Activated T-cell treated with anti-CD3 and anti-CD28 coated beads, Interleukin-2, amount 50 U/mL, for 1 hour (primary cell): ENCODE measurements at places on chromosomes 2 and 18.

- DNase-seq, result no peak
Observed at GRCh38 chr18:272650-273049, 4.8 kb upstream of the THOC1 start.

- no peak for DNase-seq
Observed at GRCh38 chr2:46704041-46704440, 211.6 kb downstream of the MCFD2 start.

- no peak for DNase-seq
Observed at GRCh38 chr2:38633895-38634294, 31.2 kb upstream of the HNRNPLL start.

GRCh38 chr2:105175231-105175630 lies 66.3 kb upstream of the GPR45 start:
- DNase-seq, result no peak

DNA sequence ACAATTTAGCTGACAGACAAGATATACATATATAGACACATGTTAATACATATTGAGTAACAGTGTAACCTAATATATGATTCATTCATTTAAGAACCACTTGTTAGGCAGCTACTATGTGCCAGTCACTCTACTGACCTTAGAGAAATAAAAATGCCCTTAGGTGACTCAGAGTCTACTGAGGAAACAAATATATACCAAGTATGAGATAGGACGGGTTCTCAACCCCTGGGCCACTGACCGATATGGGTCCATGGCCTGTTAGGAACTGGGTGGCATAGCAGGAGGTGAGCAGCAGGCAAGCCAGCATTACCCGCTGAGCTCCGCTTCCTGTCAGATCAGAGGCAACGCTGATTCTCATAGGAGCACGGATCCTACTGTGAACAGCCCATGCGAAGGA lies 14.8 kb downstream of the STRN start:
- no peak for DNase-seq

GRCh38 chr2:122100346-122100745 lies 344.9 kb downstream of the TSN start:
- DNase-seq, result no peak

DNA sequence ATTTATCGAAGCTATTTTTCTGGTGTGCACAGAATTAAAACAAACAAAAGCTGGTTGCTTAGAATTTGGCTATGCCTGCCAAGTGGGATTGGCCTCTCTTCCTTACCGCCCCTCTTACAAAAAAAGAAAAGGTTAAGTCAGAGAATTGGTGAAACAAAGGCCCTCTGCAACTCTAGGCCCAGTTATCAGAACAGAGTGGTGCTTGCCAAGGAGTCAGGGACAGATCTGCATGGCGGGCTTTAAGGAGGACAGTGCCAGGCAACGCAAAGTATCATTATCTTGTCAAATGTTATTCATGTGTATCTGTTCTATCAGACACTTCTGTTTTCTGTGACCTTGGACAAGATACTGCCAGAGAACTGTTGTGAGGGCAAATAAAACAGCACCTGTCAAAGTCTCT lies 78.3 kb downstream of the TGIF1 start:
- no peak for DNase-seq

- peak; percentile 40 for DNase-seq
Observed at GRCh38 chr2:196925768-196926561, 542 bp downstream of the PGAP1 start.

GRCh38 chr18:31516437-31516836 lies 18.5 kb downstream of the DSG2 start:
- no peak for DNase-seq

GRCh38 chr2:60316381-60317033 lies 236.9 kb downstream of the BCL11A start:
- DNase-seq, result no peak

DNA sequence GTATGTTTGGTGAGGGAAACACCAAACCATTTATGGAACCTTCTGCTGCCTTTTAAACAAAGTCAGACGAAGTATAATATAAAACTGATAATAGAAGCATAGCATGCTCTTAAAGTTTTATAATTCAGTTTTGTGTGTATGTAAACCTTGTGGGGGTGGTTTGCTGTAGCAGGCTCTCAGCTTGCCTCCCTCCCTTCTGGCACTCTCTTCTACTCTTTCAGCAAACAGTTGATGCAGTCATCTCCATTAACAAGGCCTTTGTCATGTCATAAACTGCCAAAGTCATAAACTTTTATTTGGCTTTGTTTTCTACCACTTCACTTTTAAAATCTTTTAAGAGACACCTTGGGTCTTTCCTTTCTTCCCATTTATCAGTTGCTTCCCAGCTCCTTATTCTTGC lies 448.2 kb upstream of the SETBP1 start:
- no peak for DNase-seq

DNA sequence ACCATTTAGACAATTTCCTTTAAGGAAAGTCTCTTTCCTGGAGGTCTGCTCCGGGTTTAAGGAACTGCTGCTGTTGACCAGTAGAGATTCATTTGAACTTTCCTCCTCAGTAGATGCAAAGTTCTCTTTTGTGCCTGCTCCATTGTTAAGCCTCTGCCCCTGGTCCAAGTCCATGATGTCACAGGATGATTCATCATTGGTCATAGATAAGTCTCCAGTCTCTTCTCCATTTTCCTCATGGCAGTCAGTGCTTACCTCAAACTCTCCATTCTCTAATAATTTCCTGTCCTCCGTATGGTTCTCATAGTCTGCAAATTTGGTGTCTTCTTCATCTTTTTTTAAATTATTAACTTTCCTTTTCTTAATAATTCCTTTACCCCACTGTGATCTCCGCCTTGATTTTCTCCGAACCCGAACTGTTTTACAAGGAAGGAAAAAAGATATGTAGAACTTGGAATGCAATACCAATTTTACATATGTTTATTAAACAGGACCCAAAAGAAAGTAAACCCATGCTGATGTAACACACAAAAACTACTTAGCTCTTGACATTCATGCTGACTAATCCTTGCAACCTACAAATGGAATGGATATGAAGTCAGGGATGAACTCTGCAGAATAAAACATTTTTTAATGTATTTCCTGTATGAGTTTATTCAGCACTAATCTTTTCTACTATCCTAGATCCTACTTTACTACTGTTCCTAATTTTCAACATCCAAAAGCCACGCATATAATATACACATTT lies 169.1 kb downstream of the ATAD2B start:
- no peak for DNase-seq

- no peak for DNase-seq
Observed at GRCh38 chr2:35852-36251, 10.5 kb downstream of the FAM110C start.

- DNase-seq, result no peak
Observed at GRCh38 chr2:137888845-137889244, 75.4 kb upstream of the HNMT start.

GRCh38 chr18:28366676-28367075 lies 189.7 kb upstream of the CDH2 start:
- DNase-seq, result no peak

DNA sequence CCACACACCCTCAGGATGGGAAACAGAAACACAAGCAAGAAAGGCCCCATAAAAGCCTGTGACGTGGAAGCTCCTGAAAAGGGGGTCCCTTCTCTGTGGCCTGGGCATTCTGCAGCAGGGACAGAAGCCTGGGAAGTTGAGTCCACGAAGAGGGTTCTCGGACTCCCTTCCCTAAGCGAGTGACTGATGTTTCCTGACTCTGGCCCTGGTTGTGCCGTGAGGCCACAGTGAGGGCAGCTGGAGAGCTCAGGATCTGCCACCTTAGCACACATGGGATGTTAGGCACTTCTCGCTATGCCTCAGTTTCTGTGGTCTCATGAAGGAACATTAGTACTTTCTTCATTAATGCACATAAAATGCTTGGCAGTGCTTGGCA lies 87.2 kb upstream of the ZFP36L2 start:
- no peak for DNase-seq

DNA sequence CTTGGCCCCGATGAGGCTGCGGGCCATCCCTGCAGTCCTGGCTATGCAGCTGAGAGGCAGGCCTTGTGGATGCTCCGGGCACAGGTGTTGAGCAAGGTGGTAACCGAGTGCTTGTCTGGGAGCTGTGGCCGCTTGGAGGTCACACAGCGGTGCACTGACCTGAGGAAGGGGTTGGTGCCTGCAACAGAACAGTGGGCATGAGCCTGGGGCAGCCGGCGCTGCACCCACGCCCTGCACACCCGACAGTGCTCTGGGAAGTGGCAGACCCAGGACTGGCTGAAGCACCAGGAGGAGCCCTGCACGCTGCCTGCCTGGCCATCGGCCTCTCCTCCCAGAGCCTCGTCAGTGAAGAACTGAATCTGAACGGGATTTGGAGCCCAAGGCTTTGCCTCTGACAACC lies 8.2 kb upstream of the POTEE start:
- DNase-seq, result no peak

GRCh38 chr18:48540251-48541025 lies 1.6 kb downstream of the CTIF start:
- DNase-seq, result peak; percentile 51

GRCh38 chr2:189504238-189504637 lies 63.0 kb downstream of the WDR75 start:
- DNase-seq, result no peak

- DNase-seq, result no peak
Observed at GRCh38 chr2:237555560-237555959, 10.8 kb upstream of the PRLH start.

DNA sequence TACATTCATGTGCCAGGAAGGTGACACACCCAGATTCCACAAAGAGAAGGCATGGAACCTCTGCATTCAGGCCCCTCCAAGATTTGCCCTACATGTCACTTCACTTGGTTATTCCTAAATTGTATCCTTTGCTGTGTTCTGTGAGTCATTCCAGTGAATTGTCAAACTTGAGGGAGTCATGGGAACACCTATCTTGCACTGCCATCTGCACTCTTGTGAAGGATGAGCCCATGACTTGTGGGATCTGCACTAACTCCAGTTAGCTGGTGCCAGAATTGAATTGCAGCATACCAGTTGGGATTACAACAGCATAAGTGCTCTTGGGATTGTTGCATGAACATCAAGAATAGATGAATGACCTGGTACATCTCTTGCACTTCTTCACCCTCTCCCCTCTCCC lies 1288.0 kb upstream of the ZEB2 start:
- DNase-seq, result no peak

GRCh38 chr2:109368798-109369197 lies 239.8 kb downstream of the SH3RF3 start:
- DNase-seq, result no peak

- DNase-seq, result no peak
Observed at GRCh38 chr18:36127836-36128529, 1.2 kb downstream of the SLC39A6 start.

DNA sequence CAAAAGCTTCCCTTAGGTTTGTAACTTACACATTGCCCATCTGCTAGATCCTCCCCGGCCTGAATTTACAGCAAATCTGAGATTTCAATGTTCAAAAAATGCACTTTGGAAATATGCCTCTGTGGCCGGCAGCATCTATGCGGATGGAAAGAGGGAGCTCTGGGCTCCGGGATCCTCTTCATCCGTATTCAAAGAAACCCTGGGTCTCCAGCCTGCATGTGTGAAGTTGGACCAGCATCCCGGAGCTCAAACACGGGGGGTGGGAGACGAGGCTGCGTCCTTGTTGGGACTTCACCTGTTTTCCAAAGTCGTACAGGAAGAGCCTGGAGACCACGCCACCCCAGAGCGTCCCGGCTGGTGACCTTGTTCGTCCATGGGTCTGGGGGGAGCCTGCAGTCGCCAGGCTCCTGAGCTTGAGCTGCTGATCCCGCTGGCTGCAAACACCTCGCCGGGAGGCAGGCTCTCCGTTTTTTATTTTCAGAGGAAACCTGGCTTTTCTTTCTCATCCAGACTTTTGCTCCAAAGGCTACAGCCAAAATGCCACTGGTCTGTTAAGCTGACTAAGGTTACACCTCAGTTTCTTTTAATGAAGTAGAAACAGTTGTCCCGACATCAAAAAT lies 77.4 kb downstream of the PTGR3 start:
- DNase-seq, result no peak

DNA sequence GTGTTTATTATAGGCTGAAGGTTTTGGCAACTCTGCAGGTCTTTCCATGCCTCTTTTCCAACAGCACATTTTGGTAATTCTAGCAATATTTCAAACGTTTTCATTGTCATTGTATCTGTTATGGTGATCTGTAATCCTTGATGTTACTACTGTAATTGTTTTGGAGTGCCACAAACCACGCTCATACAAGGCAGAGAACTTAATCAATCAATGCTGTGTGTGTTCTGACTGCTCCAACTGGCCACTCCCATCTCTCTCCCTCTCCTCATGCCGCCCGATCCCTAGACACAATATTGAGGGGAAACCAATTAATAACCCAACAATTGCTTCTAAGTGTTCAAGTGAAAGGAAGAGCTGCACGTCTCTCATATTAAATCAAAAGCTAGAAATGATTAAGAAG lies 32.9 kb downstream of the HDLBP start:
- DNase-seq, result no peak

GRCh38 chr2:128782411-128783192 lies 463.9 kb upstream of the HS6ST1 start:
- DNase-seq, result no peak

DNA sequence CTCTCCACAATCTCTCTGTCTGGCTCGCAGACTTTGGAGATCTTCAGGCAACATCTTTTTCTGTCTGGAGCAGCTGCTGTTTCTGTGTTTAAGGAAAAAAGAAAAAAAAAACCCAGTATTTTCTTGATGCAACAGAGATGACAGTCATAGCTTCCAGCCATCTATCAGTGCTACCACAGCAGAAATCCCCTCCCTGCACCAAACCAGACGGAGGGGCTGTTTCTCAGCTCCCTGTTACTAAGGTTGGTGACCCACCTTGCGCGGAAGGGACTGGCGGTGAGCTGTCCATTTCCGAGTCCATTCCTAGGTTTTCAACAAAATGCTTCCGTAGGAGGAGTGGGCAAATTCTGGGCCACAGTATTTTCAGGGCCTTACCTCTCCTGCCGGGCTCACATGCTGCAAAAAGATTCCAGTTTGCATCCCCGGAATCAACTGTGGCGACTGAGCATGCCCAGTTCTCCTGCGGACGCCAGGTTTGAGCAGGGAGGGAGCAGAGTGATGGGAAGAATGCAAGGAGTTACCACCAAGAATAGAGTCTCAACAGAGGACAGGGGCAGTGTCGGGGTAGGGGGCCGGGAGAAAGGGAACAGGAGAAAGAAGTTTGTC lies 1.2 kb downstream of the SLC4A10 start:
- DNase-seq, result no peak

DNA sequence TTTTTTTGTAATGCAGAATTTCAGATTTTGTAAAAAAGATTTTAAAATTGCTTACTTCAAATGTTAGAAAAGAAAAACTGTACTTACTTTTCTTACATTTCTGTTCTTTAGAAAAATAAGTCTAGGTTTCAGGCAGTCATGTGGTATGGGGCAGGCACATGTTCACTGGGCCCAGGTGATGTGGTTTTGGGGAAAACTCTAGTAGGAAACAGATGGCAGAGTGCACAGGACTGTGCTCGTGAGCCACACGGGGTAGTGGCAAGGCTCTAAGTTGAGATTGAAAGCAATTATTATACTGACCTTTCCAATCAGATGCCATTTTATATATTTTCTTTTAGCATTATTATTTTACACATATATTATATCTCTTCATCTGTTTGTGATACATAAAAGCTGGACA lies 1036.9 kb upstream of the TMEFF2 start:
- no peak for DNase-seq

DNA sequence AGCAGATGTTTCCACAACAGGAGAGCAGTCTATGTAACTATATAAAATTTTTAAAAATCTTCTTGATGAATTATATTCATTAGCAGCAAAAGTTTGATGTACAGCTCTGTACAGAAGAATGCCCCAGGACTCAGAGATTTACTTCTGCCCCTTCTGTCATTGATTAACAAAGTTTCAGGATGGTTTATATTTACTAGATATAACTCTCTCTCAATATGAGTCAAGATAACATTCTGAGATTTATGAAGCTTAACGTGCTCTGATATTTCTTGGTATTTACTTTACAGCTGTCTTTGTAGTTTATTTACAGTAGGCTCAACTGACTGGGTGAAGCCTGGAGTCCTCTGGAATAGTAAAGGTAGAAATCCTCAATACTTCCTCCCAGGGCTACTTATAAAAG lies 93.6 kb upstream of the HNMT start:
- no peak for DNase-seq
